ENCODE measurements at places on chromosomes 4 and X.

DNA sequence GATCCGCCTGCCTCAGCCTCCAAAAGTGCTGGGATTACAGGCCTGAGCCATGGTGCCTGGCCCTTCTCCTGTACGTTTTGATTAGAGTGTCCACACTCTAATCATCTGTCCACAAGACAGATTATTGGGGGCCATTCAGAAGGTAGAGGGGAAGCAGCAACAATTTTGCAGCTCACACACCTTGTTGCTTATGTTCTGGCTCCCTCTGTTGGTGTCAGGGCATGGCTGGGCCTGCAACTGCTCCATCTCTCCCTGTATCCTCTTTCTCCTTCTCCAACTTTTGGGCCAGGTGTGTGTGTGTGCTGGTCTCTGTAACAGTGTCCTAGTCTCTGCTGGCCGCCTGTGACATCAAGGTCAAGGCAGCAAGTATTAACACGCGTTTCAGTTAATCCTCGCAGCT is 125.5 kb upstream of the MBNL3 start:
- no peak for DNase-seq

DNA sequence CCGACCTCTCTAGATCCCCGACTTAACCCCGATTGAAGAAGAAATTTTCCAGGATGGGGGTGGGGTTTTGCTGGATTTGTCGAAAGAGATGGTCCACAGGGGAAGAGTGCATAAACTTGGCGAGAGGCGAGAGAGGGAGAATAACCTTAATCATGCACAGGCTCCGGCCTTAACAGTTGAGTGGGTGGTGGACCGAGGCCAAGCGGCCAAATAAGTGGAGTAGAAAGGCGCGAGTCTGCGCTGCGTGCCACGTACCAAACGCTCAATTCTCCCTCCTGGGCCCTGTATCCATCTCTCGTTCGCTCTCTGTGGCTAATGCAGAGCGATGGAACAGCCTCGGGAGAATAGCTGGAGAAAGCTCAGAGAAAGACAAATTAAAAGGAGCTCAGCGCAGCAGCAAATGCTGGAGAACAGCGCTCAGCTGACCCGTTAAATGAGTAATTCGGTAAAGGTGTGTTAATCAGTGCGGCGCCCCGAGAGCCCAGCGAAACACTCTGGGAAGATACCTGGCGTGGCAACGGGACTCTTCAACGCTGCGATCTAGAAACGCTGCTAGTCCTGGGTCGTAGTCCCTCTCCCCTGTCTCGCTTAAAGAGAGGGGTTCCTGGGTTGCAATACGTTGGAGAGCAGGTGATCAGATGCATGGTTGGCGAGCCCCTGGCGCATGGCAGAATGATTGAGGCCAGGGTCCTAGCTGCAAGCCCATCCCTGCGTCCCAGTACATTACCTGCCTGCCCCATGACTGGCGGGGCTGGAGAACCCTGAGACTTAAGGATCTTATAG is 887 bp upstream of the IL1RAPL2 start:
- no peak for DNase-seq

- no peak for DNase-seq
Measured at GRCh38 chr4:8121292-8122015, 37.2 kb downstream of the ABLIM2 start.

- no peak for DNase-seq
Measured at GRCh38 chr4:42148425-42148824, 4.0 kb downstream of the BEND4 start.

DNA sequence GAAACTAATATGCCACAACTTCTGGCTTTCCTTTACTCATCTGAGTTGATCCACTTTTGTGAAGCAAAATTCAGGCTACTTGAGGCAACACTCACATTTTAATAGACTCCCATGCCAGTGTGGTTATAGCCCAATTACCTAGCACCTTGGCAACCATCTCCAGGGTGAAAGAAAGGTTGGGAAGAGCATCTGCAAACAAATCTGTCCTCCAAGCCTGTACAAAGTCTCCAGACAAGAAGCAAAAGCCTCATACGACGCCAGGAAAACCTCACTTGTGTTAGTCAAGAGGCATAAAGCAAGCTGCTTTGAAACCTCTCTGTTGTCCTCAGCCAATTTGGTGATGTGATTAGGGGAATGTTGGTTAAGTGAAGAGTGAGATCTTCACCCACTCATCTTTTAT is 246.6 kb downstream of the THOC2 start:
- no peak for DNase-seq

DNA sequence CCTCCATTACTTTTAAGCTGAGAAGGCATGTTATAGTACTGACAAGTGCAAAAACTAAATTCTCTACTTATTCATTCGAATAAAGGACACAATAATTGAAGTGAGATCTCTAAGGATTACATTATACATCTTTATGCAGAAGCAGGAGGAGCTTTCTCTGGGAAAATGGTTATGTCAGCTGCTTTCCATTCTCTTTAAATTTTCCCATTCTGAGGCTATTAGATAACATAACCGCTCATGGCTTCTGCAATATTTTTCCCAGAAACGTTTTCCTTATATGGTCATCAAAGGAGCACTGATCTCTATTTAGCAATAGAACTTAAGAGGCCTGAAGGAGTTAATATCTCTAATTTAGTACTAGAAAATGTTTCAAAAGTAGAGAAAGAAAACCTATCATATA is 221.6 kb downstream of the NSUN7 start:
- no peak for DNase-seq

GRCh38 chr4:185840201-185840600 is 28.2 kb upstream of the SORBS2 start:
- DNase-seq, result no peak

GRCh38 chrX:72366701-72367454 is 61.2 kb upstream of the CITED1 start:
- peak; percentile 3 for DNase-seq

DNA sequence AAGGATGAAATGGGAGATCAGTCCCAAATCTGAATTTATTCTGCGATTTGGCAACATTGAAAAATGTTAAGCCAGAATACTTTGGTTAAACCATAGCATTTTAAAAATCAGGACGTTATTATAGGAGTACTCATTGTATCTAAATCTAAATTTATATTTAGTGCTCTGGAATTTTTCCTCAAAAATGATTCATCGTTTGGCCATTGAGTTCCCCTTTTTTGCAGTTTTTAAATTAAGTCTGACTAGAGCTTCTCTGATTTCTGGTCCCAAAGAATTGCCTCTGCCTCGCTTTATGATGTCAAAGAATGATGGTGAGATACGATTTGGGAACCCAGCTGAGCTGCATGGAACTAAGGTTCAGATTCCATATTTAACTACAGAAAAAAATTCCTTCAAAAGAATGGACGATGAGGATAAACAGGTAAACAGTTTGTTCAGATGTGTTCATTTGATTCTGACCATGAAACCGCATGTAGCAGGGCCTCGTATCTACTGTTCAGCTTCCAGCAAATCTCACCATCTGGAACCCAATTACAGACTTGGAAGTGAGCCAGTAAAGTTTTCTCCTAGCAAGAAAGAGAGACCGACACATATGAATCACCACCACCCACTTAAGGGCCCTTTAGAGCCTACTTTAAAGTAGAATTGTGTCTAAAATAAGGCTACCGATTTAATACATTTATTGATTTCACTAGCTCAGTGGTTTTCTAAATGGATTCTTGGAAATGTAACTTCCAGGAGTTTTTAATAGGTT is 75.6 kb downstream of the REPS2 start:
- DNase-seq, result no peak

GRCh38 chr4:33924811-33925210 is 2319.5 kb downstream of the ARAP2 start:
- no peak for DNase-seq

DNA sequence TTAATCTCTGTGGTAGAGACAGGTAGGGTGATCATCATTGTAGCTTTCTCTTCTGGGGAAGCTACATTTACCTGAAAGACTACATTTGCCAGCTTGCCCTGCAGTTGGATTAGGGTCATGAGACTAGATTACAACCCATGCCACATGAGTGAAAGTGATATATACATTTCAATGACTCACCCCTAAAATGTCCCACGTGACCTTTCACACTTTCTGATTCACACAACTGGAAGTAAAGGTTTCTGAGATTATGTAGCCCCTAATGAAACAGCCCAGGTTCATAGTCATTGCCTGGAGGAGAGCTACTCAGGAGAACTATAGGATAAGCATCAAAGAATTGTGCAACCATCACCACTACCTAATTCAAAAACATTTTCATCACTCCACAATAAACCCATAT is 17.8 kb downstream of the PDCL2 start:
- no peak for DNase-seq

- DNase-seq, result no peak
Measured at GRCh38 chr4:70874268-70875156, 27.7 kb upstream of the MOB1B start.

- no peak for DNase-seq
Measured at GRCh38 chrX:139931646-139932072, 1.2 kb downstream of the ATP11C start.

Data from SHP77 (cell line).